ENCODE measurements at places on chromosomes 1 and 21.

- DNase-seq = no peak
Observed at GRCh38 chr1:180136968-180137356, 17.7 kb upstream of the QSOX1 start.

DNA sequence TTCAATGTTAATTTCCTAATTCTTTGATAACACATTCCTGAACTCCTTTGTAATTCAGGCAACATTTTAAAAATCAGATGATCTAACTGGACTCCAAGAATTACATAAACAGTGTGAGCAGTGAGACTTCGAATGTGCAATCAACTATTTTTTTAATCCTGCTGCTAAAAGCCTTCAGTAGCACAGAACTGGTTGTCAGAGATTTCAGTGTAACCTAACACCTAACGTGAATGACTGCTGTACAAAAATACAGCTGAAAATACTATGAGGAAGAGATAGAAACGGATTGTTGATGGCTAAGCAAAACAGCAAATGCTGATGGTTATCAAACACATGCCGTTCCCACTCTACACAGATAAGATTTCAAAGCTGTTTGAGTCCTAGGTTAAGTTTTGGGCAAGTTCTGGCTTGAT lies 46.1 kb downstream of the APP start:
- no peak for DNase-seq

GRCh38 chr1:92910081-92910480 lies 51.2 kb downstream of the DIPK1A start:
- no peak for DNase-seq

GRCh38 chr21:37183749-37184148 lies 83.4 kb downstream of the VPS26C start:
- DNase-seq = no peak

DNA sequence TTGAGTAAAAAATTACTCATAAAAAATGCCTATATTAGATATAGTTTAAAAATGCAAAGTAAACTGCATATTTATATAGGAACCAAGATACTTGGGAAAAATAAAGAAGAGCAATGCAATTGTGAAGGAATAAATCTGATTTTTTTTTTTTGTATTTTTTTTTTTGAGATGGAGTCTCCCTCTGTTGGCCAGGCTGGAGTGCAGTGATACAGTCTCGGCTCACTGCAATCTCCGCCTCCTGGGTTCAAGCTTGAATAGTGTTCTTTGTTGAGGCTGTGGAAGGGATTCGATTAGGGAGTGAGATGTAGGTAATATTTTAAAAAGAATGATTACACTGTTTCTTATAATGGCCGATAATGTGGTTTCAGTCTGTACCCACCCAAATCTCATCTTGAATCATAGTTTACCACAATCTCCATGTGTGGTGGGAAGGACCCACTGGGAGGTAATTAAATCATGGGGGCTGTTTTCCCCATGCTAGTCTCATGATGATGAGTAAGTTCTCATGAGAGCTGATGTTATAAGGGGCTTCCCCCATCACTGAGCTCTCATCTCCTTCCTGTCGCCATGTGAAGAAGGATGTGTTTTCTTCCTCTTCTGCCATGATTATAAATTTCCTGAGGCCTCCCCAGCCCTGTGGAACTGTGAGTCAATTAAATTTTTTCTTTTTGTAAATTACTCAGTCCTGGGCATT lies 1765.9 kb downstream of the PLA2G4A start:
- DNase-seq = no peak

GRCh38 chr21:40841524-40842196 lies 5.3 kb downstream of the DSCAM start:
- peak; percentile 65 for DNase-seq

DNA sequence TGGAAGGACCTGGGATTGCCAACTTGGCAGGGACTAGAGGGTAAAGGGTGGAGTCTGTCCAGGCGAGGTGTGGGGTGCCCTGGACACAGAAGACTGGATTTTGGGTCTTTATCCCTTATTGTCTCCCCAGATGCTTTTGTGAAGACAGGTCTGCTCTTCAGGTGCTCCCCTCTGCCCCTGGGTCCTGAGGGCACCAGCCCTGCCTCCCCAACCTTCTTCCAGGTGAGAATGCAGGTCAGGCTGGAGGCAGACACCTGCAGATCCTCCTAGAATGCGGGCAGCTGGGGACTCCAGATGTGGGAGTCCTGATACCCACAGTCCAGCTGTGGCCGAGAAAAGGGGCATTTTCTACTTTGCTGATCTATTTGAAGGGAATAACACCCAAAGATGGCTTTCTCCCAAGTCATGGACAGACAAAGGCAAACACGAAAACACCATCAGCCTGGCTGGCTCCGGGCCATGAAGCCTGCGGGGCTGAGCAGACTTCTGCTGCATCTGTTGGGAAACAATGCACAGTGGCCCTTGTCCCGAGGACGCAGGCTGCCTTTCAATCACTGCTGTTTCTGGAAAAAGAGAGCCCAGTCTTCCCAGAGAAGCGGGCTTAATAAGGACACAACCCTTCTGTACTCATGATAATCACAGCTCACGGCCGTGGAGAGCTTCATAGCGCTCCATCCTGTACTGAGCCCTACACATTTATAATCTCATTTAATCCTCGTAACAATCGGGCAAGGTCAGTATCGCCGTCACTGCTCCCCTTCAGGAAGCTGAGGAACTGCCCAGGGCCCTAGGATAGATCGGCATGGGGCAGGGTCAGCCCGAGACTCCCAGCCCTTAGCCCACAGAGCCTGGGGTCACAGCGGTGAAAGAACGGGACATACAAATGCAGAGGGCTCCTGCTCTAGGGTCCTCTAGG lies 62.0 kb upstream of the ABCG1 start:
- DNase-seq = no peak

DNA sequence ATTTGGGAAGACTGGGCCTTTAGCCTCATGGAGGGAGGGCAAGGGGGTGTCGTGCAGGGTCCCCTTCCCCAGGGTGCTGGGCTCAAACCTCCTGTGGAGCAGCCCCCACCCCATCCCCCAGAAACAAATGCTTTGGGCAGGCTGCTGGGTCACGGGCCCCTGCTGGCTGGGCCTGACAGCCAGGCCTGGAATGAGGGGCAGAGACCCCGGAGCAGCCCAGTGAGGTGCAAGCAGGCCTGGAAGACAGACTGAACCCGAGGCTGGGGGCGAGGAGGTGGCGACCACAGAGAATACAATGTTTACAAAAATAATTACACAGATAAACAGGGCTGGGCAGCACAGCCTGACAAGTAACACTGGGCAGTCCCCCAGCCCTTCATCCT lies 5.3 kb downstream of the CCDC24 start:
- no peak for DNase-seq

GRCh38 chr1:172589553-172589952 lies 56.6 kb downstream of the SUCO start:
- no peak for DNase-seq

DNA sequence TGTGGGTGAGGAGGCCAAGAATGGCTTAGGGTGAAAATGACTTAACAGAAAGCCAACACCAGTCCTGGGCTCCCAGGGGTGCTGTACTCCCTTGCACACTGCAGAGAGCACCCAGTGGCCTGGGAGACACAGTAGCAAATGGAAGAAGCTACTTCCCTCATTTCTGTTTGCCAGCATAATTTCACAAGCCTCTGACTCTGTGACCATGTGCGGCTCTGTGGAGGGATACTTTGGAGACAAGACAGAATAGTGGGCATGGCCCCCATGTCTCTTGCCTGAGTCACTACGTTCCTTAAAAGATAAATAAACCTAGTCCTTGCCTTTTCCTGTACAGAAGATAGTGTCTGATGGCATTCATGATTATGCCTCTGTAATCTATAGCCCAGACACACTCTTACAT lies 38.1 kb downstream of the TRIM62 start:
- DNase-seq = no peak

GRCh38 chr21:25850126-25850842 lies 115.5 kb downstream of the GABPA start:
- DNase-seq = no peak

- no peak for DNase-seq
Observed at GRCh38 chr21:44477712-44478111, 22.4 kb downstream of the LRRC3 start.

GRCh38 chr1:43214501-43215444 lies 42.6 kb downstream of the CFAP57 start:
- DNase-seq = no peak

GRCh38 chr1:63675420-63675931 lies 82.3 kb downstream of the PGM1 start:
- no peak for DNase-seq

DNA sequence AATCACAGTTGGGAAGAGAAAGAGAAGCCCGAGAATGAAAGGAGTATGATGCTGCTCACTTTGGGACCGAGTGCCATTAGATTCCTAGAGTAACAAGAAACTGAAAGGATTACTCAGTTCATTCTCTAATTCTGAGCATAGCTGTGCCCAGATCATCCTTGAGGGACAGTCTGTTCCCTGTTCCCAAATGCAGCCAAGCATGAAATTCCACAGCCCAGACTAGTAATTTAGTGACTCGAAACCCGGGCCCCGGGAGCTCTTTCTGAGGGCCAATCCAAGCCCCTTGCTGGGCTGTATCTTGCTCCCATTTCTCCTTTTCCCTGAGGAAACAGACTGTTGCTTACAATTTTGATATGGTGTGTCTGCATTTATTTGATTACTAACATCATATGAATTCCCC lies 30.0 kb upstream of the ETS2 start:
- no peak for DNase-seq

GRCh38 chr1:52403566-52404115 lies 582 bp downstream of the ORC1 start:
- DNase-seq = no peak

DNA sequence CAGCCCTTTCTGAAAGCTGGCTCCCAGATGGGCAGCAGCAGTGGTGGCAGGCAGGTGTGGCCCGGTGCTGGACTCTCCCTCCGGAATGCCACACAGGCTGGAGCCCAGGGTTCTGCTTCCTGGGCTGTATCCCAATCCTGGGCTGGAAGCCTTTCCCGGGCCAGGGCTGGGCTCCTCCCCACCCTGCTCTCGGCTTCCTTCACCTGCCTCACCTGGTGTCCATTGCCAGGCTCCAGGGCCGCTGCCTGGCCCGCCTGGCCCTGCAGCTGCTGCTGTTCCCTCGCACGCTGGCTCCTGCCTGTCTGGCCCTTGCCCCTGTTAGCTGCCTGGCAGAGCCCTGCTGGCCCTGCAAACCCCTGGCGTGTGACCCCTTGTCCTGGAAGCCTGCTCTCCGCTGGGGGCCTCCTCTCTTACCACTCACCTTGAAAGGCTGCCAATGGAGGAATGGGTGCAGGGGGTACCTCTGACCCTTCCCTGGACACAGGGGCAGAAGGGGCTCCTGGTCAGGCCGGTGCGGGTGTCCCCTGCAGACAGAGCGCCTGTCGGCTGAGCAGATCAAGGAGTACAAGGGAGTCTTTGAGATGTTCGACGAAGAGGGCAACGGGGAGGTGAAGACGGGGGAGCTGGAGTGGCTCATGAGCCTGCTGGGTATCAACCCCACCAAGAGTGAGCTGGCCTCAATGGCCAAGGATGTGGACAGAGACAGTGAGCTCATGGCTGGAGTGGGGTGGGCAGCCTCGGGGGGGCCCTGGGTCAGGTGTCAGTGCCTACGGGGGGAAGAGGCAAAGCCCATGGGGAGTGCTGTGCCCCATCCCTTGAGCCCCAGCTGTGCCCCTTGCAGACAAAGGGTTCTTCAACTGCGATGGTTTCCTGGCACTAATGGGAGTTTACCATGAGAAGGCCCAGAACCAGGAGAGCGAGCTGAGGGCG lies 1.1 kb downstream of the CALML6 start:
- DNase-seq = no peak

- DNase-seq = no peak
Observed at GRCh38 chr1:247386217-247386616, 29.8 kb upstream of the NLRP3 start.

- DNase-seq = no peak
Observed at GRCh38 chr1:223331929-223332328, 32.0 kb downstream of the SUSD4 start.

GRCh38 chr1:217425422-217425821 lies 205.5 kb downstream of the GPATCH2 start:
- peak; percentile 36 for DNase-seq

DNA sequence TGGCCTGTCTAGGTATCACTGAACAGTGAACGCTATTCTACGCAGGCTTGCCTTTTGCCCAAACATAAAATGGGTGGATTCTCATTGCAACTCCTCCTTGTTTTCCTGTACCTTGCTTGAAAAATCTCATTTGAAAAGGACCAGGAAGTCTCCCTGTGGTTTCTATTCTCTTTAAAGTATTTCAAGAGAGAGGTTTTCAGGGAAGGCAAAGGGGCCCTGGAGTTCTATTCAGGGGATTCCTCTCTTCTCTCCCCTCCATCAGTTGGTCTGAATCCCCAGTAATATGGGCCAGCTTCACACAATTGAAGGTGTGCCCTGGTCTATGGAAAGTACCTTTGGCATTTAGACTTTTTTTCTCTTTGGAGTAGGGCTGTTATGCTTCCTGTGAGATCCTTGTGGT lies 311.3 kb downstream of the RGS7 start:
- no peak for DNase-seq

All from renal cortex interstitium (tissue), 15 donors.